ENCODE measurements at places on chromosomes 6 and 20.
A peak's percentile ranks its signal among the peaks of the same experiment; 100 is the strongest.

DNA sequence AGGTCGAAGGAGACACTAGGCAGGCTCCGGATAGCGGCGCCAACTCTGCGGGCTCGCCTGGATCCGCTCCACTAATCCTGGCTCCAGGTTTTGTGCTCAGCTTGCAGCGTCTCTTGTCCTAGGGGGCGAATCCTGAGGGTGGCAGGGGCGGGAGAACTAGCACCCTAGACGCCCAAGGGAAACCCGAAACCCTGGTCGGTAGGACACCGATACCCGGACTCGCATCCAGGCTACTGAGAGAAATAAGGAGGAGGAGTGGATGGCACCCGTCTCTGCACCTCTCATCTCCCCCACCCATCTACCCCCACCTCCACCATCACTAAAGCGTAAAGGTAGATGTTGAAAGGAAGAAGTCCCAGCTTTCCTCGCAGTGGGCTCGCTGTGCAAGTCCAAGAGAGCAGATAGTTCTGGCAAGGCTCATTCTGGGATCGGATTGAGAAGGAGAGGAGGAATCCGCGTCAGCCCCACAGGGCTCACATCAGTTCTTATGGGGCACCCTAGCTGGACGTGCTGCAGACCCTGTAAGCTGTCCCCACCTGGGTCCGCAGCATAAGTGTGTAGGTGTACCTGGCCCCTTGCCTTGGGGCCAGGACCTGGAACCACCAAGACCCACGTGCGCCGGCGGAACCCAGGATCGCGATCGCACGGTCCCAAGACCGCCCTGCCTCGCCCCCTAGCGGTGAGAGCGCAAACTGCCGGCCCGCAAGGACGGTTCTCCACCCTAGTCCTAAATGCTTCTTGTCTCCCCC lies 6.9 kb downstream of the SLC32A1 start:
- peak; percentile 55 for DNase-seq

- peak; percentile 45 for DNase-seq
These were observed 18.3 kb downstream of the SLC16A10 start for GRCh38 chr6:111105578-111105977.

DNA sequence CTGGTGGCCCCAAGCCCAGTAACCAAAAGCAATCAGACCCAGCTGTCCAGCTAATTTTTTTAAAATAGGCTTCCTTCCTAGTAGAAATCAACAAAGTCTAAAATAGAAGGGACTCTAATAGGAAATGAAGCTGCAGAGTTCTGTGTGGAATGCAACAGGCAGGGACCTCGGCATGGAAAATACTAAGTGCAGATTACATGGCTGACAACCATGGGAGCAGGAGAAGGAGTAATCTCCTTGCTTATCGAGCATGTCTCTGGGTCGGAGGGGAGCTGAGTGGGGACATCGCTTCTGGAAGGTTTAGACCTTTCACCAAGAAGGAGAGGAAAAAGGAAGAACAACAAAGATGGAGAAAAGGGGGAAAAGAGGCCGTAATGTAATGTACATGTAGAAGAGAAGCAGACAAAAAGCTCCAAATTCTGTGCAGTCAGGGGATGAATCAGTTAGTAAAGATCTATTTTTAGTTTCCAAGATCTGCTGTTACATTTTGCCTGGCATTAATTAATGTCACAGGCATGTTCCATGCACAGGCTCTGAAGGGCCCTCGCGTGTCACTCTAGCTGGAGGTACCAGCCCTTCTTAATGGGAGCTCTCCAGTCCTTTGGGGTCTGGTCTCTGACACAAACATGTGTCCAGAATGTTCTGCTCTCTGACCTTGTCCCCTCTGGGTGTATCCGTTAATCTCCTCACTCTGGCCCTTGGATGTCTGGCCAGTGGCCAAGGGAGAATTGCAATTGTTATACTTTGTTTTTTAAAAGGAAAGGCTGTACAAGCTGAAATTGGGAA lies 16.6 kb upstream of the ZNF831 start:
- DNase-seq = no peak

- DNase-seq = no peak
These were observed 206.8 kb upstream of the PLCB4 start for GRCh38 chr20:8862092-8862491.

DNA sequence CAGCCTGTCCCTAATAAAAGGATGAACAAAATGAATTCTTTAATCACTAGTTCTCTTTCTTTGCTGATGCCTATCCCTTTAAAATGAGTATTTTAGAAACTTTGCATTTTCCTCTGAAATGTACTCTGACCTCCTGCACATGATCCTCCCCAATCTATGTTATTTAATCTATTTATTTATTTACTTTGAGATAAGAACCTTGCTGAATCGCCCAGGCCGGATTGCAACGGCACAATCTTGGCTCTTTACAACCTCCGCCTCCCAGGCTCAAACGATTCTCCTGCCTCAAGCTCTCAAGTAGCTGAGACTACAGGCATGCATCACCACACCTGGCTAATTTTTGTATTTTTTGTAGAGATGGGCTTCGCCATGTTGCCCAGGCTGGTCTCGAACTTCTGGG lies 27.9 kb downstream of the ADTRP start:
- no peak for DNase-seq

DNA sequence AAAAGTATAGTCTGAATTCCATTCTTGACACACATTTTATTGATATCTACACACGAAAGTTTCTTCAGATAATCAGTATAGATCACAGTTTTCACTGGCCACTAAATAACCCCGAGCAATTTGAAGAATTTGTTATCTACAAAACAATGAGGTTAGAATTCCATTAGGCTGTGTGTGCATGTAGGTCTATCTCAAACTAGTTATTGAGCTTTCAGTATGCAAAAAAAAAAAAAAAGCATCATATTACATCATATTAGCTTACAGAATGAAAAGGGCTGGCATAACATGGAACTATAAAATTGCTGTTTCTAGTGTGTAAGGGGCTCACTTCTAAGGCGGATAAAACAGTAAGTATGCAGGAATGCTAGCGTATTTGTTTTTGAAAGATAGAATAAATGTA lies 59.5 kb upstream of the ADGRG6 start:
- peak; percentile 2 for DNase-seq

DNA sequence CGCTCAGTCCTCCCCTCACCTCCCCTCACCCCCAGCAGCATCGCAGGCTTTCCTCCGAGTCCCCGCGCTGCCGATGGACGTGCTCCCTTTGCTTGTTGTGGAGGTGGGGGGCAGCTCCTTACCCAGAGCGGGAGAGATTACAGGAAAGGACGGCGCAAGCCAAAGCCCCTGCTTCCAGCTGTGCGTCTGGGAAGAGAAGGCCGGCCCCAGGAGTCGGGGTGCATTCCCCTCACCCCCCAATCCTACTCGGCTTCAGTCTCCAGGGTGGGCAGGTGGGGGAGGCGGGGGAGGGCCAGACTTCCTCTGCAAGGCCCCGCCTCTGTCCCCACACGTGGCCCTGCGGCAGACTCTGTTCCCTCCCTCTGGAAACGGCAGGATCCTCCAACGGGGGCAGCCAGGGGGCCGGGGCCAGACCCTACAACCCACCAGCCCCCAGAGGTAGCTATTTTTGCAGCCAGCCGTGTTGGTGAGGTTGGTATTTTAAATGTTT lies 43.6 kb downstream of the NTSR1 start:
- no peak for DNase-seq

GRCh38 chr6:113055061-113055460 lies 707.9 kb downstream of the RFPL4B start:
- no peak for DNase-seq

- DNase-seq = no peak
These were observed 11.1 kb upstream of the NOTCH4 start for GRCh38 chr6:32234934-32235333.

DNA sequence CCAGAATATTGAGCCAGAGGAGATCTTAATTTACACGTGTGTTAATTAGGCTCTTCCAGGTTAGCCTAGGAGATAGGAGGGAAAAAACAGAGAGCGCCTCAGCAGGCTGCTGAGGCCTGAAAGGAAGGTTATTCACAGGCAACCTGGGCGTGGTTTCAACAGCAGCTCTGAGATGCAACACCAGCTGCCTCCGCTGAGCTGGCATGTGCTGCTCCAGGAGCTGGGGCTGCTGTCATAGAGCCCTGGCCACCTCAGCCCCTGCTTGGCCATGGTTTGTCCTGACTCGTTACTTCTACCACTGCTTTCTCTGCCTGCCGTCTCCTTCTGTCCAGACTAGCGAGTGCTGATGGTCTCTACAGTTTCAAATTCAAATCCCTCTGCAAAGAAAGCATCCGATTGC lies 32.4 kb upstream of the RPP40 start:
- DNase-seq = peak; percentile 86

DNA sequence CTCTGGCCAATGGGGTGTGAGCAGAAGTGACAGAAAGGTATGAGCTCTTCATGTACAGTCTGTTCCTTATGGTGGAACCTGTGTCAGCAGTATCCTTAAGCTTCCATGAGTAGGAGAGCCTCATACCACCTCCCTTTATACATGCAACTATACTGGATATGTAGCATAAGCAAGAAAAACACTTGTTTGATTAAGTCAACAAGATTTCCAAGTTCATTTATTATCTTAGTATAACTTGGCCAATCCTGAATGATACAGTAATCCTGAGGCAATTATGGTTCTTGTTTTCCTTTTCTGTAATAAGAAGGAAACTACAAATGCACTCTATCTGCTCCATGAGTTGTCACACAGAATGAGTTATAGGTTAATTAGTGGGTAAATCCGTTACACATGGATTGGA lies 409.6 kb upstream of the ID4 start:
- DNase-seq = no peak

DNA sequence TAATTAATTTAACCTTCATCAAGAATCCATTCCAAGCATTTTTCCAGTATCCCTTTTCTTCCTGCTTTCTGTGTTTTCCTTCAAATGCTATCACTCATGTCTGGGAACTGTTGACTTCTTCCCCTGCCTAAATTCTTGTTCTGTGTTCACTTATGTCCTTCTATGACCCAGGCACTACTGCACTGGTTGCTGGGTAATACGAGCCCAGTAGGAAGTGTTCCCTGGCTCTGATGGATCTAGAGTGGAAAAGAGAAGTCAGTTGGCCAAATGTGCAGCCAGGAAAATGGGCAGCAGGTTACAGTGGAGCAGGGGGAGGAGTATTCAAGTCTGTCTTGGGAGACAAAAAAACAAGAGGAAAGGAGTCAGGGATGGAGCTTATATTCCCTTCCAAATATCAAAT lies 7.1 kb downstream of the OVOL2 start:
- DNase-seq = no peak

DNA sequence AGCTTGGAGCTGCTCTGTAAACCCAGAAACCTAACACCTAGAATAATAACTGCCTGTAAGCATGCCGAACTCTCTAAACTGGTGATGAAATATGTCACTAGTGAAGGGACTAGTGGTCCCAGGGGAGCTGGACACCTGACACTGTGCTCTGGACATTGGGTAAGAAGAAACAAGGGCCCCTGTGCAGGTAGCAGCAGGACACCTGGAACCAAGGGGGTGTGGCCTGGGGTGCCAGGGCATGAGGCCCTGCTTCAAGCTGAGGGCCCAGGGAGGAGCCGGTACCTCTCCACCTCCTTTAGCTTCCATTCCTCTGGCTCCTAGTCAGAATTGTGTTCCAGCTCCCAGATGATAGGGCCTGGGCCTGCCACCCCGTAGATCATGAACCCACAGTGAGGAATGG lies 263.2 kb downstream of the OGFRL1 start:
- DNase-seq = no peak

- no peak for DNase-seq
These were observed 7.5 kb downstream of the FERMT1 start for GRCh38 chr20:6115221-6115895.

GRCh38 chr6:3797231-3798054 lies 45.9 kb upstream of the PXDC1 start:
- DNase-seq = peak; percentile 76

GRCh38 chr6:40440053-40440452 lies 147.1 kb downstream of the LRFN2 start:
- no peak for DNase-seq

GRCh38 chr6:3526962-3527650 lies 70.3 kb upstream of the SLC22A23 start:
- DNase-seq = no peak

- peak; percentile 93 for DNase-seq
These were observed 65.4 kb upstream of the FBXL4 start for GRCh38 chr6:99013145-99013544.

DNA sequence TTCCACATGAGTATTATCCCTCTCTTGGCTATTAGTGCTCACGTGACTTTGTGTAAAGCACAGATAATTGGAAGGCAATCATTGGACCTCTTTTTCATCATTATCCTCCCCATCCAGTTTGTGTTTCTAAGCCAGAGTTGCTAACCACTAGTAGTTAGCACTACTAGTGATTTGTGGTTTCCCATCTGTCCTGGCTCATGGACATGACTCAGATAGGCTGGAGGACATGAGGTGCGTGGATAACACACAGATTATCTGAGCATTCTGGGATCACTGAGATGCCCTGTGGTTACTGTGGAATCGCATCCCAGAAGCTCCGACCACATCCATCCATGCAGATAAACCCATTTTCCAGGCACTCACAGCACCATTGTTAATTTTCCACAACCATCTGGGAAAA lies 123.8 kb upstream of the NAA20 start:
- peak; percentile 23 for DNase-seq

GRCh38 chr6:118875672-118876071 lies 18.3 kb upstream of the ASF1A start:
- no peak for DNase-seq

GRCh38 chr6:16343593-16343992 lies 105.2 kb downstream of the GMPR start:
- no peak for DNase-seq

DNA sequence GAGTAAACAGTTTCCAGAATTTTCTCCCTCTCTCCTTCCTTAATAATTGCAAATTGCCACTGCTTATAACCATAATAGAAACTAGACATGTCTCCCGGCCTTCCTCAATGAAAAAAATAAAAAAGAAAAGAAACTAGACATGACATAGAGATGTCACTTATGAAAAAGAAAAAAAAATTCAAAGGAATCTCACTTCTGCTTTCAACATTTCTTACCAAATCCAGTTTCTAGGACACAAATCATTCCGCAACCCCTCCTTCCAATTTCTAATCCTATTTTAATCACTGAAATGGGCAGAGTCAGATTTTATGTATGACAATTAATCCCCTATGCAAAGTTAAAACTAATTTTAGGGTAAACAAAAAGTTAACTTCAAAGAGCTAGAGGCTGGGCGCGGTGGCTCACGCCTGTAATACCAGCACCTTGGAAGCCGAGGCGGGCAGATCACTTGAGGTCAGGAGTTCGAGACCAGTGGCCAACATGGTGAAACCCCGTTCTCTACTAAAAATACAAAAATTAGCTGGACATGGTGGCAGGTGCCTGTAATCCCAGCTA lies 40.1 kb upstream of the EEF1A1 start:
- DNase-seq = no peak

GRCh38 chr6:139154881-139155547 lies 20.1 kb downstream of the HECA start:
- no peak for DNase-seq

Measured in GM23248 (cell line).